Stimulated activated CD4-positive, alpha-beta T cell treated with anti-CD3 and anti-CD28 coated beads, Interleukin-2, amount 100 ng/mL, for 48 hours (primary cell): ENCODE measurements at places on chromosomes 13 and 19.

GRCh38 chr19:2532252-2533071 is 56.5 kb downstream of the GADD45B start:
- no peak for DNase-seq

DNA sequence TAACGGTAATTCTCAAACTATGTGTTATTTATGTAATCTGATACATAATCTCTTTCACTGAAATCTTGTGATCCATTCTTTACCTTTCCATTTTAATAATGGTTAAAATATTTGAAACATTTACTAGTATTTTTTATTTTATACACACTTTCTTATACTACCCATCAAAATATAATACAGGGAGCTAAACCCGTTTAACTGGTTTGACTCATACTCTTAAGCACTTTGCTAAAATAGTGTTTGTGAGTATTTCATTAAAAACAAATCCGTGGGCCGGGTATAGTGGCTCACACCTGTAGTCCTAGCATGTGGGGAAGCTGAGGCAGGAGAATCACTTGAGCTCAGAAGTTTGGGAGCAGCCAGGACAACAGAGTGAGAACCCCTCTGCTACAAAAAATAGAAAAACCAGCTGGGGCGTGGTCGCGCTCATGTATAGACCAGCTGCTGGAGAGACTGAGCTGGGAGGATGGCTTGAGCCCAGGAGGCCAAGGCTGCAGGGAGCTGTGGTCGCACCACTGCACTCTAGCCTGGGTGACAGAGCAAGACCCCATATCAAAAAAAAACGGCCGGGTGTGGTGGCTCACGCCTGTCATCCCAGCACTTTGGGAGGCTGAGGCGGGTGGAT is 43.8 kb upstream of the DCUN1D2 start:
- DNase-seq = no peak

DNA sequence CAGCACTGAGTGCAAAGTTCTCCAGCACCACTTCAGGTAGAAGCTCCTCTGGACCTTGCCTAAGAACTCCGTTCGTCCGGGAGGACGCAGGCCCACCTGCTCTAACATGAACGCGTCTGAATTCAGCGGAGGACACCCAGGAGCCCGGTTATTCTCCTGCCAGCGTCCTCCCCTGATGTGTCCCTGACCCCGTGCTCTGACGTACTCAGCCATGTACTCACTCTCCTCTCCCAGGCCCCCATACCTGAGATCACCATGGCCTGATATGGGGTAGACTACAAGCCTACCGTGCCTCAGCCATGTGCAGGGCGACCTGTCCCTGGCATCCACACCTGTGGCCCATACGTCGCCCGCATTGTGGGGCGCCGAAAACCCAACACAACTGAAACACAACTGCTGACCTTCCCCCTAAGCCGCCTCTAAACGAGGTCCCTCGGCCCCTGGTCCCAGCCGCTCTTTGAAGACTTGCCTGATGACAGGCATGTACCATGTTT is 744 bp upstream of the ZNF584 start:
- no peak for DNase-seq

DNA sequence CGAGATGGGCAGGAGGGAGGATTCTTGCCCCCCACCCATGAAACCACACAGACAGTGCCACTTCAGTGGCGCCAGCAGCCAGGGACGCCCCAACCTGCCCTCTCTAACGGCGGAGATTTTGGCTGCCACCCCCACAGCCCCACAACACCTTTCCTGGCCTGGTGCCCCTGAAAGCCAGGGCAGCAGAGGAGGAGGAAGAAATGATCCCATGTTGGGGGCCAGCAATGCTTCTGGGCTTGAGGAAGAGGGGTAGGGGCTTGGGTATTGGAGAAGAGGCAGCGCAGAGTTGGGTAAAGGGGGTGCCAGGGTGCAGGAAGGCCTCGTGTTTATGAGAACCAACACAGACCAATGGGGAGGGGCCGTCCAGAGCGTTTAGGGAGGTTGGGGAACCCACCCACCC is 1.7 kb downstream of the MLLT1 start:
- no peak for DNase-seq

DNA sequence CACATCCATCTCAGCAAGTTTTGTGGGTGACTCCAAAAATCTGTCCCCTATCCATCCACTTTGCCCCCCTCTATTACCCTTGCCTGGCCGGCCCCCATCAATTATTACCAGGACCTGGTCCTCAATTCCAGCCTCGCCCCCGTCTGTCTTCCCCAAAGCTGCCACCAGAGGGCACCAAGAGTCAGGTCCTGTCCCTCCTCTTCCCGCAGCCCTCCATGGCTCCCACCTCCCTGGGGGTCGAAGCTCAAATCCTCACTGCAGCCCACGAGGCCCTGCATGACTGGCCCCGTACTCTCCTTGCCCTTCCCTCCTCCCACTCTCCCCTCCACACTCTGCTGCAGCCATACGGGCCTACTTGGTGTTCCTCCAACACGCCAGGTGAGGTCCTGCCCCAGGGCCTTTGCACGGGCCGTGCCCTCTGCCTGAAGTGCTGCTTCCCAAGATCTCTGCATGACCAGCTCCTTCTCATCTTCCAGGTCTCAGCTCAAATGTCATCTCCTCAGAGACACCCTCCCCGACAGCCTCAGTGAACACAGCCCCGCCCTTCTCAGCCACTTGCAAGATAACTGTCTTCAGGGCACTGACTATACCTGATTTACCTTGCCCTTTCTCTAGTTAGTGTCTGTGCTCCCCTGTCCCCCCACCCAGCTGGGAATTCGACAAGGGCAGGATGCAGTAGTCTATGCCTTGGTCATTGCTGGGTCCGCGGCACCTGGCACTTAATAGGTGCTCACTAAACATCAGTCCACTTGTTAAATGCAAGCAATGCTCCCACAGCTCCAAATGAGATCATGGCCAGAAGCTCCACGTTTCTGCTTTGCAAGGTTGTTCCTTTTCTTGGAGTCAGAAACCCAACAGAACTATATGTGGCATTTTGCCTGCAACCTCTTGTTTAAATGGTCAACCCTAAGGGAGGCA is 16.8 kb upstream of the SEMA6B start:
- DNase-seq = peak; percentile 72

- no peak for DNase-seq
Measured at GRCh38 chr13:98997738-98998641, 20.1 kb upstream of the DOCK9 start.

GRCh38 chr19:33407140-33407551 is 33.6 kb downstream of the CEBPG start:
- DNase-seq = no peak

GRCh38 chr19:45145270-45146189 is 15.3 kb downstream of the NKPD1 start:
- no peak for DNase-seq

DNA sequence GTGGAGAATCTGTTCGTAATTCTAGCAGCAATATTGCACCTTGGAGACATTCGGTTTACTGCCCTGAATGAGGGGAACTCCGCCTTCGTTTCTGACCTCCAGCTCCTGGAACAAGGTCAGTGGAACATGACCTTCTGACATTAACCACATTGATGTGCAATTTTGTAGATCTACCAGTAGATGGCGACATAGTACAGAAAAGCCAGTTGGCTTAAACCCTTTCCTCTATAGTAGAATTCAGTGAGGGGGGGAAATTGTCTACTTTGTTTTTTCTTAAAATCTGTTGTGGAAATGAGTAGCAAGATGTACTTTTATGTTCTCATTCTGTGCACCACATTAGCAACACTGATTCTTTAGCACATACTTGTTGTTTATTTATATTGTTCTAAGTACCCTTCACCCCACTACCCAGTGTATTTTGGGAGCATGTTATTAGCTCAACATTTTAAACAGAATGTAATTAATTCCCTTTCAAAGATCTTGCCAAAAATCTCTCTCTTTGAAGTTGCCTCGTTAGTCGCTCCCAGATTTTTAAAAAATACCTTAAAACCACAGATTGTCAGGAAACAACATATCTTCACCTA is 332.2 kb downstream of the MYO16 start:
- no peak for DNase-seq

DNA sequence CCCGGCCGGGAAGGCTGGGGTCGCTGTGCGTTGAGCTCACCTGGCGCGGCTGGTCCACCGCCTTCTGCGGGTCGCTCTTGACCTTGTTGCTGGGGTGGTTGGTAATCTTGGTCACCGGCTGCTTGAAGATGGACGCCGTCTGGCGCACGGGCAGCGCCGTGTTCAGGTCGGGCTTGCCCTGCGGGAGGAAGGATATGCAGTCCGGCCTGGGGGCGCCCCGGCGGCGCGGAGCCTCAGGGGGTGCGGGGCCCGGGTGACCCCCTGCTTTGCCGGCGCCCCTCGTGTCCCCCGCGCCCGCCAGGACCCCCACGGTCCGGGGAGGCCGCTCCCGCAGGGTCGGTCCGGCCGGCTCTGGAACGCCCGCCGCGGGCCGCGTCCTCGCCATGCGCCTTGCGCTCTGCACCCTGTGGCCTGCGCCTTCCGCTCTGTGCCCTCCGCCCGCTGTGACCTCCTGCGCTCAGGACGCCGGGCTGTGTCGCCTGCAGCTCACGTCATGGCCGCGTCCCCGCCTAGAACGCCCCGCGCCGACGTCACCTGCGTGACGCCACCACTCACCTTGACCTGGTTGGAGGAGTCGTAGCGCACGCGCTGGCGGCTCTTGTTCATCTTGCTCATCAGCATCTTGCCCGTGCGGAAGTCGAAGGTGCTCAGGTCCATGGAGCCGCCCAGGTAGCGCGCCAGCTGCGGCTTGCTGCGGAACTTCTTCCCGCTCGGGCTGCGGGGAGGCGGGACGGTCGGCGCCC is 8.0 kb downstream of the MBD3 start:
- DNase-seq = no peak

GRCh38 chr13:73034901-73035300 is 23.9 kb upstream of the KLF5 start:
- no peak for DNase-seq

- no peak for DNase-seq
Measured at GRCh38 chr13:106680796-106681472, 113.0 kb upstream of the ARGLU1 start.

- DNase-seq = no peak
Measured at GRCh38 chr13:33494596-33495204, 209.1 kb upstream of the STARD13 start.

GRCh38 chr13:36552334-36552733 is 120.0 kb downstream of the CCNA1 start:
- no peak for DNase-seq

DNA sequence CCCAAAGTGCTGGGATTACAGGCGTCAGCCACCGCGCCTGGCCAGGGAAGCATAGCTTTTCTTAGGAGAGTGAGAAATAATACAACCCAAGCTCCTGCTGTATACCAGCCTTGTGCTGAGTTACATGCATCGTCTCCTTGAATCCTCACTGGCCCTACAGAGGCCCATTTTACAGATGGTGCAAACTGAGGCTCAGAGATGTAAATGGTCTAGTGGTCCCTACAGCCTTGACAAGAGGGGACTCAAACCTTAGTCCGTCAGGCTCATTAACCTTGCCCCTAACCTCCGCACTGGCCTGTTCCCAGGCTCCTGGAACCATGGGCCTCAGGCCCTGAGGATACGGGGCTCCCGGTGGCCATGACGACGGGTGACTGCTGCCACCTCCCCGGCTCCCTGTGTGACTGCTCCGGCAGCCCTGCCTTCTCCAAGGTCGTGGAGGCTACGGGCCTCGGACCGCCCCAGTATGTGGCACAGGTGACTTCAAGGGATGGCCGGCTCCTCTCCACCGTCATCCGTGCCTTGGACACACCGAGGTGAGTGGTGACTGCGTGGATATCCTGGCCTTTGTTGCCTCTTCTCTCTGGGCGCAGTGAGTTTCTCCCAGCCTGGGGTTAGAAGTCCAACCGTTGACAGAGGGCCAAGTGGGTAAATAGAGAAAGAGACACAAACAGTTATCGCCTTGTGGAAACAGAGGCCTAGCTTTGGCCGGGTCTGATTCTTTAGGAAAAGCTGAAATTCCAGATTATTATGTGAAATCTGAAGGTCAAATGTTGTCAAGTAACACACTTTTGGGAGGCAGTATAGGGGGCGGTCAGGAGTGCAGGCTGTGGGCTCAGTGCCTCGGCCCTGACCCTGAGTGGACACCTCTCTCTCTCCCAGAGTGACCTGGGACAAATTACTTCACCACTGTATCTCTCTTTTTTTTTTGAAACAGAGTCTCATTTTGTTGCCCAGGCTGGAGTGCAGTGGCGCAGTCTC is 8.7 kb downstream of the MARCHF2 start:
- no peak for DNase-seq

- peak; percentile 47 for DNase-seq
Measured at GRCh38 chr19:56477429-56478338, 539 bp upstream of the ZNF667 start.

DNA sequence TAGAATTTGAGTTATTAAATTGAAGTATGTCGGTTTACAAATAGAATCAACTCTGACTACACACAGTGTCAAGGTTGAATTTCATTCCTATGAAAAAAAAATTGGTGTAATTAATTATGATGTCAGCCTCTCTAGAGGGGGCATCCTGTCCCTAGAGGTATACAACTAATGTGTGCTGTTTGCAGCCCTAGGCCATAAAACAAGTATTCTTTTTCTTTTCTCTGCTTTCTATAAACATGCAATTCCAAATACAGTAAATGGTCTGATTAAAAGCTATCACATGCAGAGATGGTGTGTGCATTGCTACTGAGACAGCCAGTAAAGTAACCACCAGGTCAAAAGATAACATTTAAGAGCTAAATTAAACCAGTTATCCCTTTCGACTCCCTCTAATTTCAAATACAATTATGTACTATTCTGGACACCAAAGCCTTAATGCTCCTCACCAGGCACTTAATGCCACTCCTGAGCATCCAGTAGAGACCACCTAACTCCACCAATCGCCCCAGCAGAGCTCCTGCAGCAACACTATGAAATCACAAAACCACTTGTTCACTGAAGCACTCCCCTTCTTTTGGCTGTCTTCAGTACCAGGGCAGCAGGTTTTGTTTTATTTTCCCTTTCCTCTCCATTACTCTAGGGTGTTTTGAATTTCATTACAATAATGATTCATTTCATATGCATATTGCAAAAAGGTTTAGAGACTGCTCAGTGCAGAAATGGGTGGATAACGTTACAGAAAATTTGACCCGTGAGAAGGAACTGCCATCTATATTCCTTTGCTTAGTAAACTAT is 426.9 kb downstream of the PCDH9 start:
- no peak for DNase-seq

DNA sequence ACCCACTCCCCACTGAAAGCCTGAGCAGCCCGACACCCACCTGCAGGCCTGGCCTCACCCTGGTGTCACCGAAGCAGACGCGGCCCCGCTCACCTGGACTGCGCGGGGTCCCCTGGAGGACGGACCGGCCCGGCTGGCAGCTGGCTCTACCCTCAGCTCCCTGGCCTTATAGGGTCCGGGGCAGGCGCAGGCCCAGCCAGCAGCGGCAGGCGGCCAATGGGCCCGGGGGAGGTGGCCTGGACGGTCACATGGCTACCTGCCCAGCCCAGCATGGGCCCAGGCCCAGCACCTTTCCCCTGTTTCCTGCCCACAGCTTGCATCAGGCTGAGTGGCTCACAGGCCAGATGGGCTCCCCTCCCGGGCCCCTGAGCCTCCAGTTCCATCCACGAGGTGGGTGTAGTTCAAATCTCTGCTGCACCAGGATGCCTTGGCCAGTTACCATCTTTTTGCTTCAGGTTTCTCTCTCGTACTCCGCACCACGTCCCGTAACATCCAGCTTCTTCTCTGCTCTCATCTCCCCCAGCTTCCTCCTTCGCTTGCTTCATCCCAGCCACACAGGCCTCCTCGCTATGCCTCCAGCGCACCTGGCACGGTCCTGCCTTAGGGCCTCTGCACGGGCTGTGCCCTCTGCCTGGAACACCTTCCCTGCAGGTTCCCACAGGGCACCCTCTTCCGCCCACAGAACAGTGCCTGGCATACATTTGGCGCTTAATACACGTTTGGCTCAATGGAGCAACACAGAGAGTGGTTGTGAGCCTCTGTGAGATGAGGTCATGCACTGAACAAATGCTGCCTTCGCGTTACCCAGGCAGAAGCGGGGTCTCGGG is at the start of gene PLIN4:
PLIN4 (minus strand) TSS at position 142 of the 827 bp plus-strand sequence. CDS start 214 bp downstream, outside the sequence.
- no peak for DNase-seq

GRCh38 chr13:80274643-80275042 is 66.3 kb downstream of the SPRY2 start:
- DNase-seq = no peak
